ENCODE measurements at places on chromosomes 1 and 21. TPM values are rescaled to one million over a fixed set of nuclear protein-coding genes. Genes with fewer than 3 reads are reported as not detected.

The SYPL2 gene
- total RNA-seq = 5.9 TPM

The DDR2 gene
- 124 TPM for total RNA-seq

The KCNE2 gene
- 1.7 TPM for total RNA-seq

The S100A14 gene
- total RNA-seq = not detected

The SPRR3 gene
- total RNA-seq = 0.75 TPM

The HENMT1 gene
- total RNA-seq = 3.9 TPM

The MIGA1 gene
- total RNA-seq = 18.6 TPM

The LEFTY1 gene
- total RNA-seq = 0.39 TPM

The KRTAP22-2 gene
- not detected for total RNA-seq

The SH2D2A gene
- total RNA-seq = 2.9 TPM

The CLIC6 gene
- 3.0 TPM for total RNA-seq

The SYT11 gene
- total RNA-seq = 49.5 TPM

The PGLYRP4 gene
- total RNA-seq = not detected

The SIK1 gene
- 18.1 TPM for total RNA-seq

The TCHH gene
- 0.16 TPM for total RNA-seq

DNA sequence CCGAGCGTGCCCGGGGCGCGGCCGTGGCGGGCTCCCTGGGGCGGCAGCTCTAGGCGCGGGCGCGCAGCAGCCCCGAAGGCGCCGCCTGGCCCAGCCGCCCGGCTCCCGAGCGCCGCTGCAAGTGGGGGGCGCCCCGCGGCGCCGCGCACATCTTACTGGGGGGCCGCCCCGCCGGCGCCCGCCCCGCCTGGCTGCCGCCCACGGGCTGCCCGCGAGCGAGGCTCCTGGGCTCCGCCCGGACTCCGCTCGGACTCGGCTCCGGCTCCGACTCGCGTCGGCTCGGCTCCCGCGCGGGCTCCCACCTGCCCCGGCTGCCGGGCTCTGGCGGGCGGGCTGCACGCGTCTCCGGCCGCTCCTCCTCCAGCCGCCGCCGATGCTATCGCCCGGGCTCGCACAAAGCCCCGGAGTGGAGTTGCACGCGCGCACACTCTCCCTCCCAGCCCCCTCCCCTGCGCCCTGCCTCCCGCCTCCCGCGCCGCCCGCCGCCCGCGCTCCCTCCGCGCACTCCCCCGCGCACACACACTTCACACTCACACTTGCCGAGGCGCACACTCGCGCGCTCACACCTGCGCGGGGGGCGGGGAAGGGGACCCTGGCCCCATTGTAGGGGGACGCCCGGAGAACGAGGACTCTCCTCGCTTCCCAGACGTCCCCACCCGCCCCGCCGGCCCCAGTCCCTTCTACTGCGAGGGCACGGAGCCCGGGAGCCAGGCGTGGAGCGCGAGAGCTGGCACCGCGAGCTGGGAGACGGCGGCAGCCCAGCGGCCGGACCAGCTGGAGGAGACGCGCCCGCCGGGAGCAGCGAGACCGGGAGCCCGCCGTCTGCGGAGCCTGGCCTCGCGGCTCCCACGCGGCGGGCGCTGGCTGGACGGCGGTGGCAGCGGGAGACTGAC lies at the start of gene GRIK3:
Gene GRIK3 (minus strand): TSS at position 395 of the 893 bp plus-strand sequence. CDS start 407 bp downstream, outside the sequence.
- DNase-seq = no peak

GRCh38 chr1:84427250-84428188 lies 29.2 kb downstream of the DNASE2B start:
- no peak for DNase-seq

DNA sequence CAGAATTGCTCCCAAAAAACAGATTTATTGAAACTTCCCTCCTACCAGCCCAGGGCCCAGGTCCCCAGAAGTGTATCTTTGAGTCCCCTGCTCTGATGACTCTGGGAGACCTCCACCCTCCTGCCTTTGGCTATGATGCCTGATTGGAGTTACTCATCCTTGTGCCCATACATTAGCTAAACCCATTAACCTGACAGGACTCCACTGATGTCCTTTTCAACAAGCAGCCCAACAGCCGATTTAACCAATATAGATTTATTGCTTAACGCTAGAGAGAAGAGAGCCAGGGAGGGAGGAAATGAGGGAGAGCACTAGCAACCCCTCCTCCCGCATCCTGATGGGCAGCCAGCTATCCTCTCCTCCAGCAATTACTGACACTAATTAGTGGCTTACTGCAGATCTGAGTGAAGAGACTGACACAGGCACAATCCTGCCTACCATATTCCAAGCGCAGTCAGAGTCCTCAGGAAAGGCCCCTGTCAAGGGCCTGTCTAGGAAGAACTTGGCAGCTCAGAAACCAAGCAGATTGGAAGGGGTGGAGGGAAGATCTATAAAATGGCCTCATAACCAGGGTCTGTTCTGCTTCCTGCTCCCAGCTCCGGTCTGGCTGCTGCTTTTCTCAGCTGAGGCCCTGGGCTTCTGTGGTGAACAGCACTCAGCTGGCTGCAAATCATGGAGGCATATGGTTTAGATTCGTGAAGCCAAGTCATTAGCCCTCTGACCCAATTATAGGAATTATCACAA lies 484.5 kb upstream of the DAB1 start:
- no peak for DNase-seq

GRCh38 chr1:27379564-27380122 lies 3.5 kb downstream of the CD164L2 start:
- DNase-seq = no peak

- no peak for DNase-seq
Observed at GRCh38 chr1:233277637-233278606, 17.6 kb downstream of the PCNX2 start.

GRCh38 chr21:28272272-28272992 lies 720.2 kb downstream of the LTN1 start:
- no peak for DNase-seq

DNA sequence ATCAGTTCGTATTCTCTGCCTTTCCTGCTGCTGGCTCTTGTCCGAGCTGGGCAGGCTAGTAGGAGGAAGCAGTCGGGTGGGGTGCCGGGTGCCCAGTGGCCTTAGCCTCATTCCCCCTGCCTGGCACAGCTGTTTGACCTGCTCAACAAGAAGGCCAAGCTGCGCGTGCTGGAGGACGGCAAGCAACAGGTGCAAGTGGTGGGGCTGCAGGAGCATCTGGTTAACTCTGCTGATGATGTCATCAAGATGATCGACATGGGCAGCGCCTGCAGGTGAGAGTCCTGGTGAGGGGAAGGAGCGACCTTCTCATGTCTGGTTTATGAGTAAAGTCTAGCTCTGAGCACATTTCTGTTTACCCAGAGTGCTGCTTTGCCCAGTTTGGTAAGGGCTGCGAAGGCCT lies 16.3 kb upstream of the RPS8 start:
- no peak for DNase-seq

- no peak for DNase-seq
Observed at GRCh38 chr21:21715266-21715969, 717.2 kb downstream of the NCAM2 start.

GRCh38 chr1:23796466-23797271 lies 3.9 kb downstream of the GALE start:
- DNase-seq = no peak

- DNase-seq = no peak
Observed at GRCh38 chr1:20349561-20349960, 58.9 kb downstream of the VWA5B1 start.

DNA sequence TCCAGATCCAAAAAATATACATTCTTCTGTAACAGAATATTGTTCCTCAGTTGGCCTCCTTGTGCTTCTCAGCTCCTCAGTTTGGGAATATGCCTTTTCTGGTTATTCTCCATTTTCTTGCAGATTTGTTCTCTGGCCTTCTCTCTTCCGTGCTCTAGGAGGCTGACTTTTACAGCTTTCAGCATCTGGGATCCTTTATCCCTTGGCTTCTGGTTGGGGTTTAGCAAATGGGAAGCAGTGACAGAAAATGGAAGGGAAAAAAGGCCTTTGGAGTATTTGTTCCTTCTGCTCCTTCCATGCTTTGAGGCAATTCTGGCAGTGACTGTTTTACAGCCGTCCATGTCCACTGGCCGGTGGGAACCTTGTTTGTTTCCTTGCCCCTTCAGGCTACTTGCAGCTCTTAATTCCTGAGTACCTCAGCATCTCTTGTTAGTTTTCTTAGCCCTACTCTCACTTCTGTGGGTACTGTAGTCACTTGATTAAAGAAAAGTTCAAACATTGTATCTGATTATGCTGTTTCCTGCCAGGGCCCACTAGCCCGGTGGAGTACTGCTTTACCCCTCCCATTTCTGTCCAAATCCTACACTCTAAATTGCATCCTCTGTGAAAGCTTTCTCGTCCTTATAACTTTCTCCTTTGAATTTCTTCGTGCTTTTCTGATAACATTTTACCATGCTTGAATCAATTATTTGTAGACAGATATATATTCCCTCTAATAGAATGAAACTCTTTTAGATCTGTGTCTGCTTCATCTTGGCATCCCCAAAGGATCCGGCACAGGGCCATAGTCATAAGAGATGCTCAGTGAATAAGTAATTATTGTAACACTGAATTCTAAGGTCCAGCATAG lies 118.2 kb downstream of the OSBPL9 start:
- no peak for DNase-seq

- no peak for DNase-seq
Observed at GRCh38 chr1:114262337-114262736, 108.7 kb upstream of the SYT6 start.

- DNase-seq = no peak
Observed at GRCh38 chr1:185156288-185156853, 382 bp downstream of the TRMT1L start.

DNA sequence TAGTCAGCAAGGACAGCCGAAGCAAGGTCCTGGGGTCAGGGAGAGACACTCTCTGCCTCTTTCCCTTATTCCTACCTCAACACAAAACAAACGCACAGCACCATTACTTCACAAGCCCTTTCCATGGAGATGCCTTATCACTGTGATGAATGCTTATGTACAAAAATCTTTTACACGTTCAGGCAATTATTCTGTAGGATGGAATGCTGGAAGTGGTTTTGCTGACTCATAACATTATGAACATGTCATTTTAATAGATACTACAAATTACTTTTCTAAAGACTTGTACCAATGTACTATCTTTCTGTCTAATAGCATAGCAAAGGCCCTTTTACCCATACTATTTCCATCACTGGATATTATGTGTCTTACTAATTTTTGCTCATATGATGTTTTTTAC lies 98.4 kb downstream of the TTLL7 start:
- DNase-seq = no peak

DNA sequence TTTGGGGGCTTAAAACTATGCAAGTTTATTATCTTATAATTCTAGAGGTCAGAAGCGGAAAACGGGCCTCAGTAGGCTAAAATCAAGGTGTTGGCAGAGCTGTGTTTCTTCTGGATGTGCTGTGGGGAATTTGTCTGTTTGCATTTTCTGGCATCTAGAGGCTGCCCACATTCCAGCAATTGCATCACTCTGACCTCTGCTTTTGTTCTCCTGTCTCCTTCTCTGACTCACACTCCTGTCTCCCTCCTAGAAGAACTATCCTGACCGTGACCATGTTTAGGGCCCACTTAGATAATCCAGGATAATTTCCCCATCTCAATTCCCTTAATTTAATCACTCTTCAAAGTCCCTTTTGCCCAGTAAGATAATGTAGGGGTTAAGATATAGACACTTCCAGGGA lies 127.4 kb upstream of the DEPDC1 start:
- no peak for DNase-seq

DNA sequence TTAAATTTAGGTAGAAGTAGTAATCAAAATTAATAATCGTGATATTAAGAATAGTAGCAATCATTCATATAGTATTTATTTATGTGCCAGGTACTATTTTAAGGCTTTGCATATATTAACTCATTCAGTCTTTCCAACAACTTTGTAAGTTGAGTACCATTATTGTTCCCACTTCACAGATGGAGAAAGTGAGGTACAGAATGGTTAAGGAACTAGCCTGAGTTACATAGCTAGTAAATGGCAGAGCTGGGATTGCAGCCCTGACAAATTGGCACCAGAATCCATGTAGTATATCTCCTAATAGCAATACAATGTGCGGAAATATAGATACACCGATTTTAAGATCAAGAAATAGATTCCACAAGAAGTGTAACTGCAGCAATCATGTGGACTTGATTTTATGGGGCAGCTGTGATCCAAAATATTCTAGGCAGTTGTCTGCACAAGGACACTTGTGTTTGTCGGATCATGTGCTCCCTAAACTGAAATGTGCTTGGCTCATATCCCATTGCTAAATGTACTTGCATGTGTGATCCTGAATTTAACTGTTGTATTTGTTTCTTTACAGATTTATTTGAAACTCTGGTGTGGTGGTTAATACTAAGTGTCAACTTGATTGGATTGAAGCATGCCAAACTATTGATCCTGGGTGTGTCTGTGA lies 5.8 kb upstream of the GTF2B start:
- DNase-seq = no peak

DNA sequence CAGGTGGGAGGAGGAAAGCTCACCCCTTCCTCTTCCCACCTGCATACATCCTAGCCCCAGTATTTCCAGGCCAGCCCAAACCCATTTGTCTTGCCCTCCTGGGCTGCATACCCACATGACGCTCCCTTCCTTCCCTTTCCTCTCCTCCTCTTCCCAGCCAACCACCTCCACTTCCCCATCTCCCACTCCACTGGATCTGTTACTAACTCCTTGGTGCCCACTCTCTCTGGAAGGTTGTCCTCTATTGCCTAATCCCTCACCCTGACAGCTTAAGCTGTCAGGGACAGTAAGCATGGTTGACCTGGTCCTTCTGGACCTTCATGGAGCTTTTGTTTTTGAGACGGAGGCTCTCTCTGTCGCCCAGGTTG lies 23.0 kb upstream of the SYNC start:
- no peak for DNase-seq

DNA sequence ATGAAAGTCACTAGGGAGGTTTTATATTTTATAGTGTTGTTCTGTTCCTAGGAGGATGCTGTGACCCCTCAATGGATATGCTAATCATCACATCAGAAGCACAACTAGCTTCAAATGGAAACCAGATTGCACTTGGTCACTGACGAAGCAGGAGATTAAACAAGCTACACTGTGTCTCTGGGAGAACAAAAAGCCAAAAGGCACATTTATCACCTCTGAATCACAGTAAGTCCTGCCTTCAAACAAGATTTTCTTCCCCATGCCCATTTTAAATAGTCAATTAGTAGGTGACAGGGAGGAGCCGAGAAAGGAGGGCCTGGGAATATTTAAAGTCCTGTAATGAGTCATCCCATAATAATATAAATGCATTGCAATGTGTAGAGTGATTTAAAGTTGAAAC lies 38.1 kb downstream of the RGS2 start:
- DNase-seq = no peak

- no peak for DNase-seq
Observed at GRCh38 chr21:24759348-24760075, 847.8 kb downstream of the MRPL39 start.

GRCh38 chr1:34709547-34709946 lies 45.3 kb upstream of the GJB5 start:
- no peak for DNase-seq

GRCh38 chr1:51859333-51859732 lies 19.2 kb downstream of the NRDC start:
- DNase-seq = no peak

All from aorta (tissue), 5 donors.